ENCODE measurements at places on chromosomes 5 and 9. TPM values are rescaled to one million over a fixed set of nuclear protein-coding genes. Genes with fewer than 3 reads are reported as not detected.

Gene PHF24
- total RNA-seq, result 0.10 TPM

Gene IFNA13
- not detected for total RNA-seq

Gene INSL4
- not detected for total RNA-seq

Gene PRR16
- 7.7 TPM for total RNA-seq

Gene ACSL6
- total RNA-seq, result 0.17 TPM

Gene TMC1
- total RNA-seq, result 0.59 TPM

Gene ABLIM3
- 37.7 TPM for total RNA-seq

Gene PCDHA8
- total RNA-seq, result 0.07 TPM

Gene SPINK7
- not detected for total RNA-seq

Gene SPINK13
- total RNA-seq, result not detected

Gene FGD3
- not detected for total RNA-seq

Gene ENHO
- 0.13 TPM for total RNA-seq

Gene PRUNE2
- 135 TPM for total RNA-seq

Gene CXCL14
- total RNA-seq, result 0.26 TPM
